ENCODE measurements at places on chromosomes 1 and 21.

DNA sequence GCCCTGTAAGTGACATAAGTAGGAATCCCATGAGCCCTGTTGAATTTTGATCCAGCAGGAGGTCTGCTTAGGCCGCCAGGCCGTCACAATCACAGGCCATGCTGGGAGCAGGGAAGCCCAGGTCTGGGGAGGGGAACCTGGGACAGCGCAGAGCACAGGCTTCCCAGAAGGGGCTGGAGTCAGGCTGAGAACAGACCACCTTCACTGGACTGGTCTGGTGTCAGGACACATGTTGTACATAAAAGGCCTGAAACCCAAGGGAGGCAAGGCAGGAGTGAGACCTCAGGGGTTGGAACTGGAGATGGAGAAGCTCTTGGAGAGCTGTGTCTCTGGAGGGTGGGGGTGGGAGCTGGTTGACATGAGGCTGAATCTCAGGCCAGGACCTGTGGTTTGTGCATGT, 63.3 kb upstream of the ARTN start:
- no peak for DNase-seq

GRCh38 chr21:30478004-30478403, 2.2 kb downstream of the KRTAP19-1 start:
- no peak for DNase-seq

- no peak for DNase-seq
Measured at GRCh38 chr21:33444499-33444898, 35.3 kb downstream of the TMEM50B start.

DNA sequence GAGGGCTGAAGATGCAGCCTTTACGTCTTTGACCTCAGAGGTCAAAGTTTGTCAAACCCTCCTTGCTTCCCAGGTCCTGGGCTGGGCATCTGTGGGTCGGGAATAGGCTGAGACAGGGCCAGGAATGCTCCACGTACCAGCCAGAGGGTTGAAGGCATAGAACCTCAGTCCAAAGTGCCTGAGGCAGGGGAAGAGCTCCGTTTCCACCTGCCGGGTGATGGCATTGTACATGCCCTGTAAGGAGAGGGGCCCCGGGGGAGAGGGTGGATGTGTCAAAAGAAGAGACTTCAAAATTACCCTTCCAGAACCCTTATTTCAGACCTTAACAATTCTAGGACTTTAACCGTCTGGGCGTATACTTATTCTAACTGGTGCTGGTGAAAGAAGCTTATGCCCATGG, 3.7 kb downstream of the AKR7A3 start:
- DNase-seq, result no peak
